ENCODE measurements at places on chromosomes 12 and 14. TPM values are rescaled to one million over a fixed set of nuclear protein-coding genes. Genes with fewer than 3 reads are reported as not detected.

The PLCZ1 gene
- not detected for total RNA-seq

The KRT71 gene
- not detected for total RNA-seq

The ERP27 gene
- total RNA-seq = not detected

The CSAD gene
- 6.6 TPM for total RNA-seq

Measured in A549 treated with Mapracorat at 1 μM for 4 hours (cell line).